ENCODE measurements at places on chromosomes 4 and X. TPM values are rescaled to one million over a fixed set of nuclear protein-coding genes. Genes with fewer than 3 reads are reported as not detected.

C4orf51 gene
- not detected for total RNA-seq

NEUROG2 gene
- not detected for total RNA-seq

F8A1 gene
- total RNA-seq, result 19.8 TPM

DNA sequence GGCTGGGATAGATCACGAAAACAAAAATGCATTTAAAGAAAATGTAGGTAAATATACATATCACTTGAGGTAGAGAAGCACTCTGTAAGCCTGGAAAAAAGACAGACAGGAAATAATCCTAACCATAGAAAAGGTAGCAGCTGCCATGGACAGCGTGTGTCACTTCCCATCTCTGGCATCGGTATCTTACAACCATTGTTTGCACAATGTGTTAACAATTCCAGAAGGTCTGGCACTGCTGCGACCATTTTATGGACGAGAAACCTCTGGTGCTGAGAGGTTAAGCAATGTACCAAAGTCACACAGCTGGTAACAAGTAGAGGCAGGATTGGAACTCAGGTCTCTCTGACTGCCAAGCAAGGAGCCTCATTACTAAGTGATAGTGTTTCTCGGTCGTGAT, 1.7 kb upstream of the MTNR1A start:
- no peak for DNase-seq

- no peak for DNase-seq
Observed at GRCh38 chr4:90580326-90580725, 453.1 kb downstream of the CCSER1 start.

GRCh38 chrX:22193851-22194659, 78.7 kb upstream of the CBLL2 start:
- no peak for DNase-seq

DNA sequence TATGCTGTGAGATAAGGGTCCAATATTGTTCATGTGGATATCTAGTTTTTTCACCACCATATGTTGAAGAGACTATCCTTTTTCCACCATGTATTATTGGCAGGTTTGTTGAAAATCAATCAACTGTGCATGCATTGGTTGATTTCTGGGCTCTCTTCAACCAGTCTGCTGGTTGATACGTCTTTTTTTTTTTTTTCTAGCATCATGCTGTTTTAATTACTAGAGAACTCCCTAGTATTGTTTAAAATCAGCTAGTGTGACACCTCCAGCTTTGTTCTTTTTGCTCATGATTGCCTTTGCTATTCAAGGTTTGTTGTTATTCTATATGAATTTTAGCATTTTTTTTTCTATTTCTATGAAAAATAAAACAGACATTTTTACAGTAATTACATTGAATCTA, 123.9 kb downstream of the SLC7A11 start:
- DNase-seq, result no peak

DNA sequence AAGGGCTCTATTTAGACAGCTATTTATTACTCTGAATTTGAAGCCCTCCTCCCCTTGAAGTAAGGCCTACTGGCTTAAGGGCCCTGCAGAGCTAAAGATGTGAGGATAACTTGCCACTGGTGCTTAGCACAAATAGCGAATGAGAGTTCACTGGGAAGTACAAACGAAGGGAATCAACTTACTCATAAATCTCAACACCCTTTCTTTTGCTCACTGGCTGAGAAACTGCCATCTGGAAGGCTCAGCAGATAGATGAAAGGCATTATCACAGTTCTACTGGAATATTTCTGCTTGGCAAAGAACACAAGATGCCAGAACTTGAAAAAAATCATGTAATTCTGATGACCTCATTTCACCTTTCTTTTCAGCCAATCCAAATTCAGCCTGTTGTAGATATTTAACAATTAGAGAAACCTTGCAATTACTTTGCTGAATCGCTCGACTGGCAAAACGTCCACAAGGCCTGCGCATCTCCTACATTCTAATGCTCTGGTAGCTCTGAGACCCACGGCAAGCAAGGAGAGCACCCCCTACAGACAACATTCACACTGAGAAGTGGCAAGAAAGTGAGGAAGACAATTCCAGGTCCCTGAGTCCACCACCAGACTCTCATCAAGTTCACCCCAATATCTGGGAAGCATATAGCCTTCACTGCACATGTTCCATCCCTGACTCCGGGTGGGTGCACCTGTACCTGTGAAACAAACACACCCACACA, 27.5 kb downstream of the TSPAN5 start:
- no peak for DNase-seq

- DNase-seq, result no peak
Observed at GRCh38 chr4:26573389-26573794, 10.5 kb upstream of the TBC1D19 start.

Measured in heart right ventricle (tissue), 16 donors.